Cerebellar nuclear complex (tissue), 1 donor: ENCODE measurements at places on chromosomes 3 and 15.
A peak's percentile ranks its signal among the peaks of the same experiment; 100 is the strongest.

GRCh38 chr3:153595186-153595815 lies 433.3 kb downstream of the RAP2B start:
- DNase-seq = no peak

DNA sequence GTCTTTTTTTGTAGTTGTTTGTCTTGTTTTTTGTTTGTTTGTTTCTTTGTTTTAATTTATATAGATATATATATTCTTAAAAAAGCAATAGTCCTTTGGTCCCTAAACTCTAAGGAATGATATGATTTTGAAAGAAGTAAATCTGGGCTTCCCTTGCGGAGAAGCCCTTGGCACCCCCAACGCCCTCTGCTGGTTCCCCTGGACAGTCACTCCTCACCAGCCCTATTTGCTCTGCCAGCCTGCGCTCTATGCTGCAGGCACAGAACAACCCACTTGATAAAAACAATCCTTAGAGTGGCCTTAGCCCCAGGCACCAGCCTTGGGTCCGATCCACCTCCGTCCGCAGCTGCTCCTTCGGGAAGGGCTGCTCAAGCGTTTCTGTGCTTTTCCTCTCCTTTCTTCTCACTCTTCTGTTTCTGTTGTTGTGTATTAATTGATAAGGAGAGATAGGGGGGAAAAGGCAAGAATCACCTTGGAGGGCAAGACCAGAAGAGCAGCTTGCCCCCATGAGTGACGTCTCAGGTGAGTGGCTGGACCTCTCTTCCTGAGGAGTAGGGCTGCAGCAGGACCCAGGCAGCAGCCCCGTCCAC lies 13.7 kb upstream of the PARP6 start:
- no peak for DNase-seq

DNA sequence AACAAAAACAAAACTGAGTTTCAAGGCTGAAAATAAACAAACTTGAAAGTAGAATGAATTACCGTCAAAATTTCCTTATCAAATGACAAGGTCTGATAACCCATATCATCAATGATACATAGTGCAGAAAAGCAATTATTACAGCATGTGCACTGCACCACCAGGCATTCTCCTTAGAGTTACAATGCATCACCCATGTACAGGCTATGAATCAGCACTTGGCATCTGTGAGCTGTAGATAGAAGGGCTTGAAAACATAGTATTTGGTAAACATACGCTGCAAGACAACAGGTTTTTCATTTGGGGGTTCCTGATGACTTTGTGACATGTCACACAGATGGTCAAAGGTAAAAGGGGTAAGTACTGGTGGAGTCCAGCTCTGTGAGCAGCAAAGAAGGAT lies 265.1 kb downstream of the CTNNB1 start:
- DNase-seq = no peak

- DNase-seq = no peak
These were observed 225.2 kb upstream of the TPRG1 start for GRCh38 chr3:188946351-188947240.

DNA sequence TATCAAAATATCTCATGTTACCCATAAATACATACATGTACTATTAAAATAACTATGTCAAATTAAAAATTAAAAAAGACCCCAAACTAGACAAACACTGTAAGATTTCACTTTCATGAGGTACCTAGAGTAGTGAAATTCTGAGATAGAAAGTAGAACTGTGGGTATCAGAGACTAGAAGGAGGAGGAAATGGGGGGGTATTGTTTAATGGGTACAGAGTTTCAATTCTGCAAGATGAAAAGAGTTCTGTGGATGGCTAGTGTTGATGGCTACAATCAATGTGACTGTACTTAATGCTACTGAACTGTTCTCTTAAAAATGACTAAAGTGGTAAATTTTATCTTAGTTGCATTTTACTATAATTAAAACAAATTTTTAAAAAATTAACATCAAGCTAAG lies 36.6 kb downstream of the RFX7 start:
- no peak for DNase-seq

DNA sequence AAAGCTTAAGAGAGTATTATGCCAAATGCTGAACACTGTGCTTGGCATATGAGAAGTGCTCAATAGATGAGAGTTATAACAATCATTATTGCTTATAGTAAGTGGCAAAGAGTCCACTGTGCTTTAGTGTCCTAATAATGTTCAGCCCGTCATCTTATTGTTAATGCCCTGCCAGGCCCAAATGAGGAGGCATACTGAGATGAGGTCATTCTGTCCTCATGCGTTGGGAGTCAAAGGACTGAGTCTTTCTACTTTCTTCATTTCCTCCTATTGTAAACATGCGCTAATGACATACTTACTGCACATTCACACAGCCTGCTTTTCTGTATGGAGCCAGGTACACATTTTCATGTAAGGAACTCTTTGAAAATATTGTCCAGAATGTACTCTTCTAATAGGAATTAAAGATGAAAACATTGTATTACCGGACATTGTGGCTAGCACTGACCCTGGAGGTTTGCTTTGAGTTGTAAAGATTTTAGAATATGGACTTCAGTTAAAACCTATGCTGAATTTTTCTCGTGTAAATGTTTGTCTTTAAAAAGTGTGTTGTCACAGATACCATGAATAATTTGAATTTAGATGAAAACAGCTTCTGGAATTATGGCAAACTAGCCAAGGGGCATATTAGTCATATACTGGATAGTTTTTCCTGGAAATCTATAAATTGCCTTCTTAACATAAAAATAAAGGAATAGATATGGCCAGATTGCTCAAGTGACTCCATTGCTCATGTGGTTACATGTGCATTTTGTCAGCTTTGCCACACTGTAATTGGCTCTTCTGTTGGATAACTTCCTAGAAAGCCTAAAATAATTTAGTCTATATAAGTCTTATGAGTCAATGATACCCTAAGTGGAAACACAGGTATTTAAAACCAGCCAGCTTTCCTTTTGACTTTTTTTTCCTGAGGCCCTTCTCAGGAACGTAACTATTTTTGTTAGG lies 38.3 kb downstream of the KBTBD12 start:
- no peak for DNase-seq

DNA sequence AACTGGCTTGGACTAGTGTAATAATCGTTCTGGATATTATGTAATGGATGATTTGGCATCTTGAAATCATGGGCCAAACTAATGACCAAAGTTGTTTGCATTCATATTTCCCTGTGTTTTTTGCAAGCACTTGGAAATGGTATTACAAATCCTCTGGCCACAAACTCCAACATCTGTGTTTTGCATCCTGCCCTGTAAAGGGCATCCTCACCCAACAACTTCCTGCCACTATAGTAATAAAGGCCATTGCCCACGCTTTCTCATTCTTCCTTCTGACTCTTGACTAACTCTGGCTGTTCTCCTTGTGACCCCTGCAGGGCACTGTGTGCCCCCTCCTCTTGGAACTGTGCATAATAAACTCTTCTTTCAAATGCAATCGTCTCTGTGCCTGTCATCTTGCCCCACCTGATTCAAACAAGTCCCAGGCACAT lies 25.4 kb upstream of the PSMD6 start:
- DNase-seq = no peak

DNA sequence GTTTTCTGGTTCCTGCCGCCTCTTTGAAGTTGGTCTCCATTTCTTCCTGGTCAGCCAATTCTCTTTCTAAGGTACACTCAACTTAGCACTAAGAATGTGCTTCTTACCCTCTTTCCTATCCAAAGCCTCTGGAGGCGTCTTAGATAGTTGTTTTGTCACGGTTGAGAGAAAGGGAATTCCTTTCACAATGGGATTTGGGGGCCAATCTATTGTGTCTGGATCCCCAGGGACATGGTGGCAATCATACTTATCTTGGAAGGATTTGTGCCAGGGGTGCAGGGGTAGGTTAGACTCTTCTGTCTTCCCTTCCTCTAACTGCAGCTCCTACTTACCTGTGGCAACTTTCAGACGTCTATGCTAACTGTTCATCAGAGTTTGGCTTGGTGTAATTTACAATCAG lies 287.1 kb downstream of the SOX2 start:
- DNase-seq = no peak

- no peak for DNase-seq
These were observed 26.7 kb downstream of the LRRFIP2 start for GRCh38 chr3:37147666-37148065.

DNA sequence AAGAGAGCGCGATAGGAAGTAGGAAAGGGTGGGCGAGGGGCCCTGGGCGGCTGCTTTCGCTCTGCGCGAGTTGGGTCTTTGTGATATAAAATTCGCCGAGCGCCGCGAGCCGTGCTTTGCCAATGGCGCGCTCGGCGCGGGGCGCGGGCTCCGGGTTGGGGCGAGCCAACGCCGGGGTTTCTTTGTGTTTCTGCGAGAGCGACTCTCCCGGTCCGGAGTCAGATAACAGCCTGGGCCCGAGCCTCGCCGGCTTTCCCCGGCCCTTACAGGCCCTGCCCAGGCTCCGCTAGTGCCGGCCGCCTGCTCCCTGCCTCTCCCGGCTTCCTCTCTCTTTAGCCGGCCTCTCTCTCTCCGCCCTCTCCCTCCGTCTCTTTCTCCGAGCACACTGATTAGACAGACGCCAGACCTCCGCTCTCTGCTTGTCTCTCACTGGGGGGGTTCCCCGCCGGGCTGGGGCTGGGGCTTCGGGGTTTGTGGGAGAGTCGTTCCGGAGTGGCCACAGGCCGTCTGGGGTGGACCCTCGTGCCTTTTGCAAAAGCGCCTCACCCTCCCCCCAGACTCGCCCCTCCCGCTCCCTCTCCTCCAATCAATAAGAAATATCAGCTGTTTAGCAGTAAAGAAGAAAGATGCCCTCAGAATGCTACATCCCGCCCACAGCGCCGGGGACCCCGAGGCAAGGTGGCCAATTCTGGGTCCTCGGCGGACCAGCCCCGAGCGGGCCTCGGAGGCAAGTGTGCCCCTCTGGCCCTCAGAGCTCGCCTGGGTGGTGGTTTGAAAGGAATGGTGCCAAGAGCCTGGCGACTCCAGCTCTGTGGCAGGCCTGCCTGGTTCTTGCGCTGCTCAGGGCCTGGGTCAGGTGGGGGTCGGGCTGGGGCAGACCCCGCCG lies 2.9 kb downstream of the NR2F2 start:
- DNase-seq = no peak

GRCh38 chr3:73493543-73494308 lies 131.0 kb downstream of the PDZRN3 start:
- DNase-seq = no peak

- no peak for DNase-seq
These were observed 403.9 kb upstream of the LMCD1 start for GRCh38 chr3:8097690-8098089.

GRCh38 chr3:177431525-177432176 lies 234.4 kb upstream of the TBL1XR1 start:
- DNase-seq = no peak

GRCh38 chr3:178246004-178246403 lies 290.2 kb upstream of the KCNMB2 start:
- DNase-seq = no peak

GRCh38 chr3:52763466-52763865 lies 7.3 kb downstream of the NEK4 start:
- no peak for DNase-seq

- no peak for DNase-seq
These were observed 136.0 kb downstream of the HCN4 start for GRCh38 chr15:73232776-73233175.

DNA sequence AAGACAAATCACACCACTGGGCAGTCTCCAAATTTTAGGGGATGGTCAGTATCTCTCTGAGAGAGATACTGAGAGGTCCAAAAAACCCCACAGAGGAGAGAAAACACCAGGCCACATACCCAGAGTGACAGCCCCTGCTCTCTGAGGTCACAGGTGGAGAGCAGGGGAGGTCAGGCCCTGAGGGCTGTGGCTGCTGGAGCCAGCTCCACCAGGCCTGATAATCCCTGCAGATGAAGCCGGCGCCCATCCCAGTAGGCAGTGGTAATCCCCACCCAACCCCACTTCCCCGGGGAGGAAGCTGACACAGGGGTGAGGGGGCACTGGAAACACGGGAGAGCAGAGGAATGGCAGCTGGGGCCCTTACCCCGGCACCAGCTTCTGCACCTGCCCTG lies 31.2 kb upstream of the SRP14 start:
- DNase-seq = no peak

DNA sequence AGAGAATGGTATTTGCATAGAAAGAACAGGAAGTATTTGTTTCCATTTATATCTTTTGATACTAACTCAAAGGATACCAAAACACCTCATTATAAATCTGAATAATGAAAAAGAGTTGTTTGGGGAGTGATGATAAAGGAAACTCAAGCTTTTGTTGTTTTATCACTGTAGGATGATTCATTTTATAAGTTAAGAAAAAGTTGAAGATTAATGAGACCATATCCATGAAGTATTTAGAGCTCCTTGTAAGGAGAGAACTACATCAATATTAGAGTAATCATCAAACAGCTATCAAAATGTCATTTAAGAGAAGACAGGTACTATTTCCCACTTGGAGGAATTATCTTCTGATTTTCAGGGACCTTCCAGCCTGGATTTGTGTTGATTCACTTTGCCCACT lies 92.5 kb downstream of the EPHB1 start:
- no peak for DNase-seq

DNA sequence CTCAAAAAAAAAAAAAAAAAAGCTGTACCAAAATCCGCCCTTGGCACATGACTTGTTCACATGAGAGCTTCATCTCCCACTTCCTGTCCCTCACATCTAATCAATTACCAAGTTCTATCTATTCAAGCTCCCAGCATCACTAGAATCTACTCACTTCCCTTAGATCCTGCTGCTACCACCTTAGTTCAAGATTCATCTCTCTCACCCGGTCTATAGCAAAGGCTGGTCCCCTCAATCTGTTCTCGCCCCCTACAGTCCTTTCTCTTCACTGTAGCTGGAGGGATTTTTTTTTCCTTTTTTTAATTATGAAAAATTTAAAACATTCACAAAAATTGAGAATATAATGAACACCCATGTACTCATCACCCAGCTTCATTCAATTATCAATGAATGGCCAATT lies 16.7 kb upstream of the GPR160 start:
- DNase-seq = no peak

GRCh38 chr3:143158014-143158988 lies 38.7 kb downstream of the CHST2 start:
- DNase-seq = no peak

- peak; percentile 81 for DNase-seq
These were observed 35.8 kb downstream of the MGLL start for GRCh38 chr3:127786353-127787070.

DNA sequence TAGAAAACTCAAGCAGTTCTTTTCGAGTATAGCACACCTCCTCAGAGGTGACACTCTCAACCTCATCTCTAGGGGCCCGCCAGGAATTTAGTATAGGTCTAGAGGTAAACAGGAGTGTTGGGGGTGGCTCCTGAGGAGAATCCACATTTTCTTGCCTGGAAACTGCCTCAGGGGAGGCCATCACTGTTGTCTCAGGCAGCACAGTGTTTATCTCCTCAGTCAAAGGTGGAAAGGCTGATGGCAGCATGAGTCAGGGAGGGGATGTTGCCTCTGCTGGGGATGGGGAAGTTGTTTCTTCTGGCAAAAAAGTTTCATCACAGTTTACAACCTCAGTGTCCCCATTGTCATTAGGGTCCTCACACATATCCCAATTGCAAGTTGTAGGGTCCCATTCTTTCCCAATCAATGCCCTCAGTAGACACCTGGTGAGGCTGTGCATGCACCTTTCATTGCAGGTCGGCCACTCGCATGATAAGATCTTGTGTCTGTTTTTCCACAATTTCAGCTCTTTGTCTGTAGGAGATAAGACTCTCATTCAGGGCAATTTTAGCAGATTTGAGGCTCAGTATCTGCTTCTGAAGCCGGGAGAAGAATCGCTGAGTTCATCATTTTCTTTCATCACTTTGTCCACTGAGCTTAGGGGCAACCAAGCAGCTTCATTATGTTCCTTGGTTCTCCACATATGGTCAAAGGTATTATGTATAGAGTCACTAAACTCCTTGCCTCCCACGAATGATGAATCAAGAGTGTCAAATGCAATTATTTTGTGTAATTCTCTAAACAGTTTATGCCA lies 25.8 kb downstream of the NAALADL2 start:
- DNase-seq = no peak

GRCh38 chr15:41801850-41802455 lies 25.9 kb upstream of the JMJD7 start:
- no peak for DNase-seq
